ENCODE measurements at places on chromosomes 12 and 14. TPM values are rescaled to one million over a fixed set of nuclear protein-coding genes. Genes with fewer than 3 reads are reported as not detected.

The CLECL1 gene
- 6.5 TPM for total RNA-seq

The ABCD2 gene
- total RNA-seq, result 5.0 TPM

The LRFN5 gene
- total RNA-seq, result not detected

The RAN gene
- 2,144 TPM for total RNA-seq

The ANG gene
- total RNA-seq, result 1.1 TPM

The NELL2 gene
- 43.5 TPM for total RNA-seq

The RILPL1 gene
- 4.0 TPM for total RNA-seq

The PPFIA2 gene
- total RNA-seq, result not detected

The NKX2-8 gene
- total RNA-seq, result not detected

- peak; percentile 8 for DNase-seq
These were observed 337.1 kb downstream of the TMEM121 start for GRCh38 chr14:105863296-105864108.

GRCh38 chr12:28578833-28579252, 388.6 kb downstream of the CCDC91 start:
- DNase-seq, result no peak

DNA sequence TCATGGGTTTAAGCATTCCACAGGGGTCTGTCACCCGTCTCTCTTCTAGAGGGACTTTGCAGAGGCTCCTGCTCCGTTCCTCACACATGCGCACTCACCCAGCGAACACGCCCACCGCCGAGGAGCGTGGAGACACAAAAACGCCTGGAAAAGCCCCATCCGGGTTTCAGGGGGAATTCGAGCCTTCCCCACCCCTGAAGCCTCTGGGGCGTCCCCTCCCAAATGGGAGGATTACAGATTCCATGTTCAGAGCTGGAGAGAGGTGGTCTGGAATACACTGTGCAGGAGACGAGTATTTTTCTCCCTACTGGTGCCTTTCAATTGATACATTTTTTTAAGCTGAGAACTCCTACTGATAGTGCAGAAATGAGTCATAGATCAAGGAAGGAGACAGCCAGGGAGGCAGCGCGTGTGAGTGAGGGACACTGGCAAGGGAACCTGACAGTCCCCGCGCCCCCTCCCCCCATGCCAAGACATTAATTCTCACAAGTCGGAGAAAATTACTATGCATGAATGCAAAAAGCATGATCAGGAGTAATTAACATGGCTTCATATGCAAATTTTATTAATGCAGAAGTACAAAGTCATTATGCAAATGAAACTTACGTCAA, 36.9 kb downstream of the BCL11B start:
- DNase-seq, result peak; percentile 84

GRCh38 chr12:60263836-60264493, 668.1 kb downstream of the SLC16A7 start:
- no peak for DNase-seq

GRCh38 chr14:65738339-65738738, 325.8 kb downstream of the FUT8 start:
- DNase-seq, result no peak

DNA sequence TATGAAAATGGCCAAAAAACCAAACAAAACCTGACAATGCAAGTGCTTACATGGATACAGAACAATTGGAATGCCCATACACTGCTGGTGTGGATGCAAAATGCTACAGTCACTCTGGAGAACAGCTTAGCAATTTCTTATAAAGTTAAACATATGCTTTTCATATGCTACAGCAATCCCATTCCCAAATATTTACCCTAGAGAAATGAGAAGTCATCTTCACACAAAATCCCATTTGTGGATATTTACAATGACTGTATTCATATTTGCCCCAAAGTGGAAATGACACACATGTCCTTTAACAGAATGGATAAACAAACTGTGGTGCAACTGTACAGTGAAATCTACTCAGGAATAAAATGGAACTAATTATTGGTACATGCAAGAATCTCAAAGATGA, 20.4 kb downstream of the SAV1 start:
- DNase-seq, result no peak

GRCh38 chr14:52351233-52352060, 37.3 kb downstream of the PTGER2 start:
- DNase-seq, result no peak

GRCh38 chr12:132236930-132237771, 92.2 kb downstream of the GALNT9 start:
- DNase-seq, result no peak

GRCh38 chr12:106892075-106892474, 63.6 kb upstream of the TMEM263 start:
- no peak for DNase-seq

DNA sequence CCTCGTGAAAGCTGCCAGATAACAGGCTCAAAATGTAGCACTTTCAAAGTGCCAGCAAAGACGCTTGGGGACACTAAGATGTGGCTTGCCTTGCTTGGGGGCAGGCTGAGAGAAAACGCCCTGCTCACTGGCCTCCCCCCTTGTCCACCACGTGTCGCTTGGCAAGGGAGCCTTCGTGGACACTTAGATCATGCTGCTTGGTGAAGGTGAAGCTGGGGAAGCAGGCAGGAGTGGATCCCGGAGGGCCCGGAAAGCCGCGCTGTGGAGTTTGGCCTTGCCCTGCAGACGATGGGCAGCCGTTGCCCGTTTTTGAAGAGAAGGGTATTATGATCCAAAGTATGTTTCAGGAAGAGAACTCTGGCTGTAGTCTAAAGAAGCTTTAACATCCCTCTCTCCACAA, 53.4 kb upstream of the BDKRB2 start:
- no peak for DNase-seq

DNA sequence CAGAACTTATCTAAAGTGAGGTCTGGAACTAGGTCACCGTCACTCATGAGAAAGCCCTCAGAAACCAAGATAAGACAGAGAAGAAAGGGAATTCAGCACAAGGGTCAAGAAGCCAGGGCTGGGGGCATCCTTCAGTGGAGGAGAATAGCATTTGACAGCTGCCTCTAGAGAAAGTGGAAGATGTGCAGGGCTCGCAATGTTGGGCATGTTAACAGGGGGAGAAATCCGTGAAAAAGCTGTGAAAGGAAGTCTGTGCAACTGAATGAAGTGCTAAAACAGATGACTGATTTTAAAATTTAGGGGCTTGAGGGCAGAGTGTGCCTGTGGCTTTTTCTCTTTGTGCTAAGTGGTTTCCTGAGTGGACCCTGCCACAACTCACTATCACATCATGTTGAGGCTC, 97.7 kb upstream of the IFNG-AS1 start:
- DNase-seq, result no peak

- DNase-seq, result peak; percentile 66
These were observed 44.5 kb downstream of the SLC38A6 start for GRCh38 chr14:61025251-61026223.

GRCh38 chr12:56158926-56159461, 835 bp downstream of the MYL6 start:
- DNase-seq, result peak; percentile 42

DNA sequence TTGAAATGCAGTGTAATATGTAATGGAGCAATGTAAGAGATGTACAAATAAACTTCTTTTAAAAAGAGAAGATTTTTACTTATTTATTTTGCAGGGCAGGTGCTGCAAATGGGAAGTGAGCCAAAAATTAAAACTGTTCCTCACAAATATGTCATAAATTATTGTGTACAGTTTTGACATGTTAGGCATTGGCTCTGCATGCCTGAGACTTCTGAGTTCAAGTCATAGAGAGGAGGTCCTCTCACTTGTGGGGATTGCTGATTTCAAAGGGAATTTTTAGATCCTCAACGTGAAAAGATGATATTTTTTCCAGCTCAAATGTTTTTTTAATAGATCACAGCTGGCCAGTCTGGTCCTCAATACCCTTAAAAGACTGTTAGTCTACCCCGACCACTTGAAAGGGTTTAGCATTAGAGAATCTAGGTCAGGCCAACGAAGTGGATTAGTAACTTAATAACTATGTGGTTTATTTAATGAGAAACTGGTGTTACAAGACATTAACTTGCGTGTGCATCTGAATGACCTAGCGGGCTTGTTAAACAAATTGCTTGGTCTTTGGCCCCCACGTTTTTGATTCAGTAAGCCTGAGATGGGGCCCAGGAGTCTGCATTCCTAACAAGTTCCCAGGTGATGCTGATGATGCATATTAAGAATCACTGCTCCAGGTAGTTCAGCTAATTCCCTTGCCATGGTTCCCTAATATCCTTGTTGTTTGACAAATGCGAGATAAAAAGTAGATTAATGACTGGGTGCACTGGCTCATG, 30.9 kb upstream of the WDR89 start:
- DNase-seq, result no peak

DNA sequence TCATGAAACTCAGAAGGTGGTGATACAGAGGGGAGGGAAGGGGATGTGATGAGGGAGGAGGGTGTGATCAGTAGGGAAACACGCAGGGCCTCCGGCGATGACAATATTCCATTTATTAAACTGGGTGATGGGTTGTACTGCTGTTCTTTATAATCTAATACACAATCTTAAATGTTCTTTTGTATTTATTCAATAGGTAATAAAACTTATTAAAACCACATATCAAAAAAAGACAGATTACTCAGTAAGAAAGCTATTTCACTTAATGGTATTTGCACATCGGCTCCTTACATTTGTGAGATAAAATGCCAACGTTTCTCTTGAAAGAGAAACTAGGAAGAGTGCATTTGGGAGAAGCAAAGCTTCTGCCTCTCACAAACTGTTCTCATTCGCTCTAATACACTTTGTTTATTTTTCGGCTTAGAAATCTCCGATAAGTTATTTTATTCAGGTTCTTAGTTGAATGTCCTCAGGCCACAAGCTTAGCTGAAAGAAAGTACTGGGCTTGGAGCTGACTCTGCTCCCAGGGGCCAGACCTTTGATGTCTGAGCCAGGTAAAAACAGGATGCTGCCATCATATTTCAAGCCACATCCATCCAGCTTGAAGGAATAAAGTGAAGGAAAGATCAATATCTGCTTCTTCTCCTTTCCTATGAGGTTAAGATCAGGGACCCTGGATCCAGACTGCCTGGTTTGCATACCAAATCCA, 17.5 kb downstream of the STON2 start:
- DNase-seq, result no peak

- DNase-seq, result no peak
These were observed 836.1 kb downstream of the GALC start for GRCh38 chr14:87156878-87157277.

DNA sequence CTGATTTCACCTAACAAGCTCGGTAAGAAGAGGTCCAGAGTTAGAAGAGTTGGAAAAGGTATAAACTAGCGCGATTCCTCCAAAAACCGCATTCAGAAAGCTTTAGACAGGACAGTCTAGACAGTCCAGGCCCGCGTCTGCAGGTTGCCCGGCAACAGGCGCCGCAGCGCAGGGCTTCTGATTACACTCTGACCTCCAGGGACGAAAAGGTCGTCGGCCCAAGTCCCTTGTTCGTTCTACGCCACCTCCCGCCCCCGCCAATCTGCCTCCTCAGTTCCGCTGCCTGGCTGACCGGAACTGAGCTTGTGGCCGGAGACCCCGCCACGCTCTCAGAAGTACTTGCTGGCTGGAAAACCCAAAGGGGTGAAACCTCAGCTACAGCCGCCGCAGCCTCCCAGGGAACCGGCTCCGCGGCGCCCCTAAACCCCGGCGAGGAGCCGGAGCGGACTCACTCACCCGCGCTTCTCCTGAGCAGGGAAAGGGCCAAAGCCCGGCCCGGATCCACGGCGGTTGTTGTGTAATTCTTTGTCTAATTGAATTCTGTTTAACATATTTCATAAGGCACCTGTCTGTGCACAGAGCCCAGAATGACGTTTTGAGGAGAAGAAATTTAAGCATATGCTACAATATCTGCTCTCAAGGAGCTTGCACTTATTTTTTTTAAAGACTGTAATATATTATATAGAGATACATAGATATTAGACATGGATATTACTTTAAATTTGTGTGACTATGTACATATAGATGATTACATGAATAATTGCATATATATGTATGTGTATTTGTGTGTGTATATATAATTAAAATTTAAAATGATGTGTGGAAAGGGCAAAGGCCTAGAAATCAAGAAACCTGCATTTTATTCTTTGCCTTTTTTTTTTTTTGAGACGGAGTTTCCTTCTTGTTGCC, at the start of gene CAPS2:
CAPS2 (minus strand) TSS at position 407 of the 909 bp plus-strand sequence. CDS start 3,826 bp downstream, outside the sequence.
- DNase-seq, result peak; percentile 77

DNA sequence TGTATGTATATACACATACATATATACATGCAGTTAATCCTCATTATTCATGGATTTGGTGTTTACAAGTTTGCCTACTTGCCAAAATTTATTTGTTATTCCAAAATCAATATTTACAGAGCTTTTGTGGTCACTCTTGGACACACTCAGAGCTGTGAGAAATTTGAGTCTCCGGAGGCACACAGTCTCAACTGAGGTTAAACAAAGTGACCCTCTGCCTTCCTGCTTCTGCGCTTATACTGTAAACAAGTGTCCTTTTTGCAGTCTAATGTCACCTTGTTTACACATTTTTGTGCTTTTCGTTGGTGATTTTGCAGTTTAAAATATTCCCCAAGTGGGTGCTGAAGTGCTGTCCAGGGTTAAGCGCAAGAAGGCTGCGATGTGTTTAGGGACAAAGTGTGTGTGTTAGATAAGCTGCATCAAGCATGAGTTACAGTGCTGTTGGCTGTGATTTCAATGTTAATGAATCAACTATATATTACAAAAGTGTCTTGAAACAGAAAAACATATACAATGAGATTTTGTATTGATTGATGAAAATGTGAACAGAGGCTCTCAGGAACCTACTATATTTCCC, 13.1 kb upstream of the LTA4H start:
- no peak for DNase-seq

DNA sequence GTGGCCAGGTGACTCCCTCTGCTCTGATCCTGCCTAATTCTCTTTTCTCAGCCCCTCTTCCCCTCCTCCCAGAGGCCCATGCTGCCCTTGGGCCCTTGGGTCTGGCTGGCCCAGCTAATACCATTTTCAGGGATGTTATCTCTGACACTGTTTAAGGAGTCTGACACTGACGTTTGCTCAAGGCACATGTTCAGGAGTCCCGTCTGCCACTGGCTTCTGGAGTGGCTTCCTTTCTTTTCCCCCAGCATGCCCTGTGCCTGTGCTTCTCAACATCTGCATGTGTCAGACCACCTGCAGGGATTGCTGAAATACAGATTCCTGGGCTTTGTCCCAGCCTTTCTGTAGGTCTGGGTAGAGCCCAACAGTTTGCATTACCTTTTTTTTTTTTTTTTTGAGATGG, 128.9 kb downstream of the BCL11B start:
- DNase-seq, result no peak

DNA sequence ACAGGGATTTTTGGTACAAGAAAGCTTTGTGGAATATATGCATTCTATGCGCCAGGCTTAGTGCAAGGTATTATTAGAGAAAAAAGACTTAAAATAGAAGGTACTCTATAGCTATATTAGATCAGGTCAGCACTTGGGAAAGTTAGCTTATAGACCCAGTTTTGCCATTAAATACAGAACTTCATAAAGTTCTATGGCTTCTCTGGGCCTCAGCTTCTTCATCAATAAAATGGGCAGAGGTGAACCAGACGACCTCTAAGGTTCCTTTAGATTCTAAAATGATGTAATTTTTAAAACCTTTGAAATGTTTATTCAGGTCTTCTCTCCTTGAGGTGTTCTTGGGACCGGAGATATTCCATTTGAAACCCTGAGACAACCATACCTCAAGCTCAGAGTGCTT, 7.1 kb downstream of the CNPY2 start:
- no peak for DNase-seq
